ENCODE measurements at places on chromosomes 11 and 22.

DNA sequence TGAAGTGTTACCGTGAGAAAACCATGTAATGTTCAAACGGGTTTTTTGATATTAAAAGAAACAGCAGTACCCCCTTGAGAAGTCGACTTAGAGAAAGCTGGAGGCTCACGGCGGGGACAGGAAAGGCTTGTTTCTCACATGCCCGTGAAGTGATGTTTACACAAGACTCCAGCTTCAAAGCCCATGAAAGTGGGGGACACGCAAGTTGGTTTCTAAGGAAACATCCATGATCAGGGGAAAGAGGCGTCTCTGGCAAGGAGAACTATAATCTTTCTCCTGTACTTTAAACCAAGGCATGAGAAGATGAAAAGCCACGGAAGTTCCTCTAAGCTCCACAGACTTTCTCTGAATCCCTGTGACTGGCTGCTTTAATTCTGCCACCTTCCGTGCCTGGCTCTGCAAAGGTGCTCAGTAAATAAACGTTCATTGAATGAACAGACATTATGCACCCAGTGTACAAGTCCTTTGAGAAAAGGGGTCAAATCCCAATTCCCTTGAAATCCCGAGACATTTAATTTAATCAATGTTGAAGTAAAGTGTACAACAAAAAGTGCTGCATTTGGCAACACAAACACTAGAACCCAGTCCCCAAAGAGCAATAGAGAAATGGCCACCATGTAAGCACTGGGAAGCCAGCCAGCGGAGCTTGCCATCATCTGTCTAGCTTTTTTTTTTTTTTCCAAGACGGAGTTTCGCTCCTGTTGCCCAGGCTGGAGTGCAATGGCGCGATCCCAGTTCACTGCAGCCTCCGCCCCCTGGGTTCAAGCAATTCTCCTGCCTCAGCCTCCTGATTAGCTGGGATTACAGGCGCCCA, 58.7 kb downstream of the AHNAK start:
- DNase-seq, result no peak

DNA sequence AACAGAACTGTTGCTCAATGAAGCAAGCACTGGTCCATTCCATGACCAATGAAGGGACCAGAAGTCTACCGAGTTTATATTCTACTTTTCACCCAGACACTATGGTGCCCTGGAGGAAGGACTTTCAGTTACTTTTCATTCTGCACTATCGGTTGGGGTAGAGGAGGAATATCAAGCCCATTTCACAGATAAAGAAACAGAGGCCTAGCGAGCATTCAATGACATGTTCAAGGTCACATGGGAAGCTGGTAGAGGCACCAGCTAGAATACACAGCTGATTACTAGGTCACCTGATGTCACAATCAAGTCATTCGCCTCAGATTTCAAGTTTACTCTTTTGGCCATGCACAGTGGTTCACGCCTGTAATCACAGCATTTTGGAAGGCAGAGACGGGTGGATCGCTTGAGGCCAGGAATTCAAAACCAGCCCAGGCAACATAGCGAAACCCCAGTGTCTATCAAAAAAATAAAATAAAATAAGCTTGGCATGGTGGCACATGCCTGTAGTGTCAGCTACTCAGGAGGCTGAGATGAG, 17.6 kb upstream of the PRG2 start:
- no peak for DNase-seq

DNA sequence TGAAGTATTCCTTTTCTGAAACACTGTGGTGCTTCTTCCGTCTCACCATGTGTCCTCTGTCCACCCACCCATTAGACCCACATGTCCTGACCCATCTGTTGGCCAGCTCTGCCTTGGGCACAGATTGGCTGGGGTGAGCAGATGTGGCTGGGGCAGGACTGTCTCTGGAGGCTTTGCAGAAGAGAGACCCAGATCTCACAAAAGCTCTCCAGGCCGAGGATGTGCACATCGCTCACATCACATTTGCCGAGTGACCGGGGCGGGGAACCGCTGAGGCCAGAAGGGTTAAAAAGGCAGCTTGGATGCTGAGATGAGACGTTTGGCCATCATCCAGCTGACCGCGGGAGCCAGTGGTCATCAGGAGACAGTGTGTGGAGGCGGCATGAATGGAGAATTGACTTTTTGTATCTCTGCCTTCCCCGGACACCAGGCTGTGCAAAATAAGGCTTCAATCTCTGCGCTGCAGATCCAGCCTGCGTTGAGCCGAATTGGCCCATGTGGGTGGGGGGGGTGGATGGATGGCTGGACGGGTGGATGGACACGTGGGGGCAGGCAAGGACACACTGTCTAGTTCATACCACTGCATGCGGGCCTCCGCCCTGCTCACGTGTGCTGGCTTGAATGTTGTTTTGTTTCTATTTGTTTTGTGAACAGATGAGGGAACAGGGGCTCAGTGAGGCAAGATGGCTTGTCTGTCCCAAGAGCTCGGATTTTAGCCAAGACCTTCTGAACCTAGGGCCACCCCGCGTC, 6.1 kb downstream of the IFITM10 start:
- DNase-seq, result peak; percentile 86

- DNase-seq, result no peak
Measured at GRCh38 chr22:17492247-17492646, 71.1 kb upstream of the SLC25A18 start.

DNA sequence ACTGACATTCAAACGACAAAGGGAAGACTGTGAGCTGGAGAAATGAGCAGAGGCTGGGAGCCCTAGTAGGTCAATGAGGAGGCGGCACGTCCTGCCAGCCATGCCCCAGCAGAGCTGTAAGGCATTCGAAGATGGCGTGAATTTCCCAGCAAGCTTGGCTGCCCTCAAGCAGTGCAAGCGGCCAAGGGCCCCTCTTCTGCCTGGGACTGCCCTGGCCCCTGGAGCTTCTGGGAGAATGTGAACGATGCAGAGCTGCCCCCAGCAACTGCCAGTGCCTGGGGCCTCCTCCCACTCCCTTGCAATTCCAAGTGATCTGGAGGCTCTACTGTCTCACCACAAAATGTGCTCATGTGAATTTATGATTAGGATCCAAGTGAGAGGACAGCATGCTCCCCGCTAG, 4.3 kb downstream of the PPM1F start:
- DNase-seq, result no peak

DNA sequence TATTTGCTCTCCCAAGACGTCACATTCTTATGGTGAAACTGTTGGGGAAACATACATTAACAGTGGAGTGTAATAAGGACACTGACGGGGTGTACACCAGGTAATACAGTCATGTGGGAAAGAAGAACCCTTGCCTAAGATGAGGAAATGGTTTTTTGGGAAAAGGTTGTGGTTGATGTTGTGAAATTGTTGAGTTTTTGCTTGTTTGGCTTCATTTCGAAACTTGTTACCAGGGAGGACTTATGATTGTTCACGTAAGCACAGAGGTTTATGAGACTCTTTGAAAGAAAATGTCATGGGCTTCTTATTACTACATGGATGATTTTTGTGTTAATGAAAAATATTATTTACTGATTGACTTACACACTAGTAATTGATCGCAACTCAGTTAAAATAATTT, 16.8 kb downstream of the ANO3 start:
- DNase-seq, result no peak

GRCh38 chr11:28529046-28529445, 420.9 kb downstream of the METTL15 start:
- DNase-seq, result no peak

DNA sequence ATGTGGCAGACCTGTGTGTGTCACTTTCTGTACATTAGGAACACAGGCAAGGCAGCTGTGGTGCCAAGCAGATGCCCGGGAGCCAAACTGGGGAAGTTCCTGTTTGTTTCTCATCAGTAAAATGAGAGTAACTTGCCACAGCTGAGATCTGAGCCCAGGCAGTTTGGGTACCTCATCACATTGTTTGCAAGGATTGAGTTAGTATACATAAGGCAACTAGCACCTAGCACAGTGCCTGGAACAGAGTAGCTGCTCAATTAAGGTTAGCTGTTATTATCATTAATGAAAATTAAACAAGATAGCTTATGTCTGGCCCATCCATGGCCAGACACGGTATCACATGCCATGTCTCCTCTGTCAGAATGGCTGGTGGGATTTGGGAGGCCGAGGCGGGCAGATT, 7.8 kb downstream of the SOX10 start:
- no peak for DNase-seq

GRCh38 chr22:35630387-35630793, 13.3 kb upstream of the MB start:
- no peak for DNase-seq

DNA sequence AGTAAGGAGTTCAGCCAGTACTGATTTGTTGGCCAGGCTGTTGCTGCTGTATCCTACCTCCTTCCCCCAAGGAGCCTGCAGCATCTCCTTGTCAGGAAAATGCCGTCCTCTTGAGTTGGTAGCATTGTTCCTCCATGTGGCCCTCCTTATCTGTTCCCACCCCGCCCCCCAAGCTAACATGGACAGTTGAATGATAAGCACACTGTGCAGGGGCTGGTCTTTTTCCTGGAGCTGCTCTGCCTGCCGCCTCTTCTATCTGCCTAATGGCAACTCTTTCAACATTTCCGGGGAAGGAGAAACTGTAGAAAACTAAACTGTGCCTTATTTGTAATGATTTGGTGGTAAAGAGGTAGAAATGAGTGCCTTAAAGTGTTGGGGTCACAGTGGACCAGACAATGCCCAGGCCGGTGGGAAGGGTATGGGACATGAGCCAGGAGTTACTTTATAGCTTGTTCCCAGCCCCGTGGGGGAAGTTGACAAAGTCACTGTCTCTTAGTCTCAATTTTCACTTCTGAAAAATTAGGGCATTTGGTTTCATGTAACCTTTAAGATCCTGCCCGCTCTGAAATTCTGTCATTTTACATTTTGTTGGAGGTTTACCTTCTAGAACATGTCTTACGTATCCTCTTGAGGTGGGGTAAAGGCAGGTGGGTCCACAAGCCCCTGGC, 4.5 kb downstream of the FAM118A start:
- DNase-seq, result no peak
